Hematopoietic multipotent progenitor cell treated with erythropoietin and hydrocortisone succinate and interleukin-3 and kit ligand, for 8 days (in vitro differentiated cells): ENCODE measurements at places on chromosomes 16 and 17.

DNA sequence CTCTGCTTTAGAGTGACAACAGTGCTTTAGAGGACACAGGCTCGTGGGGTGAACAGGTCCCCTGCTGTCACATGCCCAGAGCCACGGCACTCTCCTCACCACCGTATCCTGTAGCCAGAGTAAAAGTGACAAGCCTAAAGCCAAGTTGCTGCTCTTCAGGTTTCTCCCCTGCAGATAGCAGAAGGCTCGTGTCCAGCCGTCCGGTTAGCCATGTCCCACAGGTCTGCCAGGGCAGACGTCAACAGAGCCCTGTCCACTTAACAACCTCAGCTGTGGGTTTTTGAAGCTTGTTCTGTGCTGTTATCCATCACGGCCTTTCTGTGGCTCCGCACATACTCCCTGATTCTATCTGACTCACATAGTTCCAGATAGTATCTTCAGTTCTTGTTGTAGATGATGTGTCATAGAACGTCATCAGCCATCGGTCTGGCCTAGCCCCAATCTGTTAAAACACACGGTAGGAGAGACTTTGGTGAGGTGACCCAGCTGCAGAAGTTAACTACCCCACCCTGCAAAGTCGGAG is 100.7 kb downstream of the SOCS1 start:
- peak; percentile 19 for DNase-seq

DNA sequence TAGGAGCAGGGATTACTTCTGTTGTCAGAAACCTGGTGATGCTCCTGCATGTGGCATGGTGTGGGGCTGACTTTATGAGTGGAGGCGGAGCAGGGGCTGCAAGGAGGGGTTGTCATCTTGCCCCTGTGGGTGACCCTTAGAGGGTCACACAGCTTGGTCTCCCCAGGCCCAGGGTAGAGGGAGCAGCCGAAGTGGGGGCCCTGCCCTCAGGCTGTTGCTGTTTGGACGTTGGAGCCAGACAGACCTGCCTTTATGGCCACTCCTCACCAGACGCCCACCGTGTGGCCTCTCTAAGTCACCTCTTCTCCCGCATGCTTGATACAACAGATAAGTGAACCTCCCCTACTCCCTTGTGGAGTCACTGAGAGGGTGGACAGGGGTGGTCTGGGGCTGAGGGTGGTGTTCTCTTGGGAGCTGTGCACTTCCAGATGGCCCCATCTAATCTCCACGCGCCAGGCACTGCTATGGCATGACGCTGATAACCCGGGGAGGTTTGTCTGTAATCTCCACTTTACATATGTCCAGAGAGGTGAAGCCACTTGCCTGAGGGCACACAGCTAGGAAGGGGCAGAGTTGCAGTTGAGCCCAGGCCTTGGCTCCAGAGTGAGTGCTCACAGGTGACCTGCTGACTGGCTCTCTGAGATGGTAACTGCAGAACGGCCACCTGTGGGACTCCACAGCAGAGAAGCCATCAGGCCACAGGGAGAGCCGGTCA is 10.0 kb downstream of the MAP2K3 start:
- peak; percentile 99 for DNase-seq

DNA sequence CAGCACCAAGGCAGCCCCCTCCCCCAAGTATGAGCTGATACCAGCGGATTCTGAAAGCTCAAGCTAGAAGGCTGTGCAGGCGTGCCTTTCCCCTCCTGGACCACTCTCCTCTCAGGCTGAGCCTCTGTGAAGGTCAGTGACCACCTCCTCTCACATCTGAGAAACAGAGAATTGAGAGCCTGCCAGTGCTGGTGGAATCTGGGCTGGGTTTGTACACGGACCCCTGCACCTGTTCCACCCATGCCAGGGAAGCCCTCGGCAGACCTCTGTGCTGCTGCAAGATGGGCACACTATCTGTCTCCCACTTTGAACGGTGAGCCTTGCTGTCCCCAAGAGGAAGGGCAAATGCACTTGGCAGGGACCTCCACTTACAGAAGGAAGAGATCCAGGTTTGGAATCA is 54.7 kb upstream of the SDK2 start:
- DNase-seq: no peak

GRCh38 chr16:2828876-2829430 is 1.1 kb upstream of the ZG16B start:
- DNase-seq: no peak

DNA sequence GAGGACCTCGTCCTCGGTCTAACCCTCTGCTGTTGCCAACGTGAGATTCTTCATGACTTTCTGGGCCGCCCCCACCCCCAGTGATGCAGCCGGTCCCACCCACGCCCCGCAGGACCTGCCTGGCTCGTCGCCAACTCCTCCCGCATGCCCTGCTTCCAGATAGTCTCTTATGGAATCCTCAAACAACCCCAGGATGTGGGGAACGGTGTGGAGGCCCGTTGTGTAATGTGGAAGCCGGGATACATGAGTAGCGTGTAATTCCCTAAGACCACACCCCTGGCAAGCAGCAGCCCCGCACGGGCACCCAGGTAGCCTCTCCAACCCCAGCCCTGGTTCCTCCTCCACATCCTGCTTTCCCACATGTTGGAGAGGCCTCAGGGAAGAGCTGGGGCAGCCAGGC is 275.9 kb downstream of the C16orf95 start:
- no peak for DNase-seq

- DNase-seq: no peak
Observed at GRCh38 chr16:14409563-14409962, 220.5 kb downstream of the PARN start.

DNA sequence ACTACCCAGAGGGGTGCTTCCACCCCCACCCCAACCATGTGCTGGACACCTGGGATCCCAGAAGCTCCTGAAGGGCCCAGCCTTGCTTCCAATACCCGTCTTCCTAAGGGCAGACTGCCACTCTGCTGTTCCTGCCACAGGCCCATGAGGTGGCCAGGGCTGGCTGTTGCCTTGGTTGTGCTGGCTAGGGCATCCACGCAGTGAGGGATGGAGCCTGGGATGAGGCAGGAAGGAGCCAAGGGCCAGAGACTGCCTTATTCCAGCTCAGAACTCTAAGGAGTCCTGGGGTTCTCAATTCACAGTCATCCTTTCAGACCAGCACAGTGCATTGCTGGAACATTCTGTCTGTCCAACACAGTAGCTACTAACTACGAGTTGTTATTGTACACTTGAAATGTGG is 37.8 kb downstream of the BCO1 start:
- no peak for DNase-seq

DNA sequence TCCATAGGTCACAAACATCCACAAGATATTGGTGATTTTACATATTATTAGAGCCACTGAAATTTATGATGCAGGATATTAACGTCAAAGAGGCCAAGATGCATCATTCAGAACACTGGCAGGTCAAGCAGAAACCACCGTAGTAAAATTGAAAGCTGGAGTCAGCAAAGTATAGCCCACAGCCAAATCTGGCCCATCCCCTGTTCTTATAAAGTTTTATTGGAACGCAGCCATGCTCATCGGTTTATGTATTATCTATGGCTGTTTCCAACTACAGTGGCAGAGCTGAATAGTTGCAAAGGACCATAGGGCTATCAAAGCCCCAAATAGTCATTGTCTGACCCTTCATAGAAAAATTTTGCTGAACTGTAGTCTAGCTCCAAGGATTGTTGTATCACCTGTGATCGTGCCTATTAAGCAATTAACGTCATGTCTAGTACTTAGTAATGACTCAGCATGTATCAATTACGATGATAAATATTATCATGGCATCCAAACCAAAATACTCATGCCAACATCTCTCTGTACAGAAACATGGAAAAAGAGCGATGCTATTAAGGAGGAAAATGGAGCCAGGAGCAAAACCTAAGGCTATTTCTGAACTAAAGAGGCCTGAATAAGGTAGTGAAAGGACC is 165.6 kb downstream of the IRX3 start:
- no peak for DNase-seq

DNA sequence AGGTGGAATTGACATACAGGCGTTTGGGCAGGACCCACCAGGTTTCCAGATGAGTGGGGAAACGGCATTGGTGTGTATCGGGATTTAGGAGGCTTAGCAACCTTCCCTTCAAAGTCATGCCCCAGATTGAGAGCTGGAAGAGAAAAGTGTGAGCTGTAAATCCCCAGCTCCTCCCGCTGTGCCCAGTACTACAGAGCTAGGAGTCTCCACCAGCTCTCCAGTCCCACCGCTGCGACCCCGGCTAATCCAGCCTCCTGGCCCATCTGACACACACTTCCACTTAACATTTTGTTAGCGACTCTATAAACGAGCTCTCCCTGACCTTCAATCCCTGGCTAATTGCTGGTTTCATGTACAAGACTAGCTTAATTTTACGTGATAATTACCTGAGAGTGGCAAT is 29.9 kb upstream of the LHX1 start:
- no peak for DNase-seq

- DNase-seq: no peak
Observed at GRCh38 chr16:87077750-87078127, 239.5 kb downstream of the C16orf95 start.

DNA sequence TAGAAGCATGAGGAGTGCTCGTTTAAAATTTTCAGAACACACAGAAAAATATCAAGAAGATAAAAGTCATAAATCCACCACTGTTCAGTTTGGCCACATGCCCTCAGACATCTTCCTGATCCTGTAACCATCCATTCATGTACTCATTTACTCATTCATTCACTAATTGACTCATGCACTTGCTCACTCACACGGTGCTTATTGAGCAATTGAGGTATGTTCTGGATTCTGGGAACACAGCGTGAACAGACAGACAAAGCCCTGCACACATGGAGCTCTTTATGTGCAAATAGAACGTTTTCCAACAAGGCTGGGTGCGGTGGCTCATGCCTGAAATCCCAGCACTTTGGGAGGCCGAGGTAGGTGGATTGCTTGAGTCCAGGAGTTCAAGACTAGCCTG is 10.2 kb upstream of the NATD1 start:
- no peak for DNase-seq

DNA sequence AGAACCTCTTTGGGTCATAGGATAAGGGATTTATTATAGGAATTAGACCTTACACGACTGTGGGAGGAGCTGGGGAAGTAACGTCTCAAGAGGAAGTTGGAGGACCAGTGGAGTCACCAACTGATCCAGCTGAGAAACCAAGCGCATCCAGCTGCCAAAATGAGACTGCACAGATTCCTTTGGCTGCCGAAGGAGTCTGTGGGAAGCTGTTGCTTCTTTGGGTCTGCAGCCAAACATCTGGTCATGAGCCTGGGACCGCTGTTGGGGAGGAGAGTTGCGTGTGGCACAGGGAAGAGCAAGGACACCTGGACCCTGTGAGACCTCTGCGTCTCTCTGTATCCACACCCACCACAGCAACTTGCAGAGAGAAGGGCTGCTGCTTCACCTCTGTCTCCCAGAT is 2.4 kb upstream of the NACA2 start:
- no peak for DNase-seq

DNA sequence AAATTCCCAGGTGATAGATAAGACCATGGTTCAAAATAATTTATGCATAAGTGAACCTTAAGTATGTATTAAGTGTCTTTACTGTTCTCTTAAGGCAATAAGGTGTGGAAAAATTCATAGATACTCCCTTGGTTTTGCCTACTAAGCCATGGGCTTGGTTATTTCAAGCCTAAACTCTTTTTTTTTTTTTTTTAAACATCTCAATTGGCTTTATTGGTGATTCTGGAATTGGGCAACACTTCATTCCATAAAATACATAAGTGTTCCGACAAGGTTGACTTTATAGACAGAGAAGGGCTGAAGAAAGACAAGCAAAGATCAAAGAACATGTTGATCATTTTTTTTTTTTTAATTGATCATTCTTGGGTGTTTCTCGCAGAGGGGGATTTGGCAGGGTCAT is 73.5 kb downstream of the ESRP2 start:
- DNase-seq: no peak

GRCh38 chr16:68380348-68380670 is 68.0 kb downstream of the SMPD3 start:
- no peak for DNase-seq

- peak; percentile 50 for DNase-seq
Observed at GRCh38 chr16:87560428-87561199, 41.7 kb upstream of the JPH3 start.

- peak; percentile 41 for DNase-seq
Observed at GRCh38 chr17:28239271-28239624, 79.8 kb upstream of the TMEM97 start.

DNA sequence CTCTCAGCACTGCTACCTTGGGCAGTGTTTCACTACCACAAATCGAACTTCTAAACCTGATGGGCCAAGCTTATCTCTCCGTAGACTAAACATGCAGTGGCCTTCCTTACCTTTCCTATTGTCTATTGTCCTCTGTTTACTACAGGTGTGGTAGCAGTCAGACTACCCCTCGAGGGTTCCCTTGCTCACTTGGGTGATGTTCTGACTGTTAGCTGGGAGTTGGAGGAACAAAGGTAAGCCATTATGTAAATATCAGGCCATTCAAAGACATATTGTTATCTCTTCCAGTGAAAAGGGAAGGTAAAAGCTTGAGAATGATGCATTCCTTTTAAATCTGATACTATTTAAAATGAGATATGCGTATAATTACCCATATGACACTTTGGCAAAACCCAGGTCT is 828.3 kb upstream of the EEF2KMT start:
- DNase-seq: no peak

- no peak for DNase-seq
Observed at GRCh38 chr16:81179219-81179618, 59.3 kb upstream of the BCO1 start.

GRCh38 chr17:3167574-3167973 is 29.7 kb upstream of the OR1A2 start:
- DNase-seq: no peak

GRCh38 chr17:71780596-71780995 is 340.2 kb upstream of the SOX9 start:
- DNase-seq: no peak

DNA sequence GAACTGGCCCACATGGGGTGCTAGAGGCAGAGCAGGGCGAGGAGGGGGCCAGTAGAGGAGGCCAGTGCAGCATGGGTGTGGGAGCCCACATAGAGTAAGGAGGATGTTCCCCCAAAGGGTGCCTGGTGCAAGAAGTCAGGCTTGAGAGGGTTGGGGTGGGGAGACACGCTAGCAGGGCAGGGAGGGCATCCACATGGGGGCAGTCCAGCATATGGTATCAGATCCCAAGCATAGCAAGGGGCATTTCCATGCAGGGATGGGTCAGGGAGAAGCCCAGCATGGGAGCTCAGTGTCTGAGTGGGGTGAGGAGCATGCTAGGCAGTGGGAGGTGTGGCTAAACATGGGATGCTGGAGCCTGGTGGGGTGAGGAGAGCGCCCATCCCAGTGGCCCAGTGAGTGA is 213.7 kb downstream of the COPRS start:
- no peak for DNase-seq

GRCh38 chr16:67349172-67349571 is 22.6 kb downstream of the LRRC36 start:
- peak; percentile 71 for DNase-seq

DNA sequence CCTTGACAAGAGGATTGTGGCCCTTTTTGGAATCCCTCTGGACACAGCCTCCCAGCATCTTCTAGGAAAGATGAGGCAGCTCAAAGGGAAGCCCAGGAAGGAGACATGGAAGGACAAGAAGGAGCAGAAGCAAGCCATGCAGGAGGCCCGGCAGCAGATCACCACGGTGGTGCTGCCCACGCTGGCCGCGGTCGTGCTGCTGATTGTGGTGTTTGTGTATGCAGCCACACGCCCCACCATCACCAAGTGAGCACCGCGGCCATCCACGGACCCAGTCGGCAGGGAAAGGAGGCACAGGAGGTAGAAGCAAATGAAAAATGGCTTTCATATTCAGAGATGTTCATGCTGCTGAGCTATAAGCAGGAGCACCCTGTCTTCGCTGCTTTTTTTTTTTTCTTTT is 10.9 kb upstream of the MEIOC start:
- no peak for DNase-seq

GRCh38 chr17:82230609-82231311 is 1.9 kb downstream of the SLC16A3 start:
- DNase-seq: peak; percentile 78

GRCh38 chr17:3276126-3276525 is 22.0 kb downstream of the OR3A1 start:
- DNase-seq: no peak
